ENCODE measurements at places on chromosomes 5 and 9. TPM values are rescaled to one million over a fixed set of nuclear protein-coding genes. Genes with fewer than 3 reads are reported as not detected.

DNA sequence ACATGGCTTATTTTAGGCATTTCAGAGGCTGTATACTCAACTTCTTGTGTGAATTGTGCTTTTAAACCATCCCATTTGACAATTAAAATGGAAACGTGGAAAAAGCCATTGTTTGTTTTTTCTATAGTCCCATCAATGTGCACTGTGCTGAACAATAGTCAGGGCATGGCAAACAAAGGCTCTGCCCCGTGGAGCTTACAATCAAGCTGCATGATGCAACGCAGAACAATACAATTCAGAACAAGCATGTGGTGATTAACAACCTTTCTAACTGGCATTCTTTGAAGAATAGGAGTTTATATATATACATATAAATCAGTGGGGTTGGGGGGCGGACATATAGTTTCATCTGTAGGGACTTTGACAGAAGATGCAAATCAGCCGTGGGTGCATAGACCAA, 2125.4 kb upstream of the WWC1 start:
- DNase-seq, result no peak

The RICTOR gene
- total RNA-seq, result 28.5 TPM

The MEF2C gene
- total RNA-seq, result 0.12 TPM

The DMRT3 gene
- total RNA-seq, result not detected

DNA sequence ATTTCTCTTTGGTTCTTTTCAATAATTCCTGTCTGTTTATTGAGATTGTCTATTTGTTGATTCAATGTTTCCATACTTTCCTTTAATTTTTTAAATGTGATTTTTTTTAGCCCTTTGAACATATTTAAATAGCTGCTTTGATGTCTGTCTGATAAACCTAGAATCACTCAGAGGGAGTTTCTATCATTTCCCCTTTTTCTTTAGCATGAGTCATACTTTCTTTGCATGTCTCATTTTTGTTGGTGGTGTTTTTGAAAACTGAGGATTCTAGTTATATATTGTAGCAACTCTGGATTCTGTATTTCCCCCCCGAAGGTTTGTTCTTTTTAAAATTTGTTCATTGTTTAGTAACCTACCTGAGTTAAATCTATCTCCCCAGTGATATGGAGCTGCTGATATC, 24.2 kb upstream of the ZNF618 start:
- DNase-seq, result no peak
